ENCODE measurements at places on chromosomes 4 and X.
A peak's percentile ranks its signal among the peaks of the same experiment; 100 is the strongest.

DNA sequence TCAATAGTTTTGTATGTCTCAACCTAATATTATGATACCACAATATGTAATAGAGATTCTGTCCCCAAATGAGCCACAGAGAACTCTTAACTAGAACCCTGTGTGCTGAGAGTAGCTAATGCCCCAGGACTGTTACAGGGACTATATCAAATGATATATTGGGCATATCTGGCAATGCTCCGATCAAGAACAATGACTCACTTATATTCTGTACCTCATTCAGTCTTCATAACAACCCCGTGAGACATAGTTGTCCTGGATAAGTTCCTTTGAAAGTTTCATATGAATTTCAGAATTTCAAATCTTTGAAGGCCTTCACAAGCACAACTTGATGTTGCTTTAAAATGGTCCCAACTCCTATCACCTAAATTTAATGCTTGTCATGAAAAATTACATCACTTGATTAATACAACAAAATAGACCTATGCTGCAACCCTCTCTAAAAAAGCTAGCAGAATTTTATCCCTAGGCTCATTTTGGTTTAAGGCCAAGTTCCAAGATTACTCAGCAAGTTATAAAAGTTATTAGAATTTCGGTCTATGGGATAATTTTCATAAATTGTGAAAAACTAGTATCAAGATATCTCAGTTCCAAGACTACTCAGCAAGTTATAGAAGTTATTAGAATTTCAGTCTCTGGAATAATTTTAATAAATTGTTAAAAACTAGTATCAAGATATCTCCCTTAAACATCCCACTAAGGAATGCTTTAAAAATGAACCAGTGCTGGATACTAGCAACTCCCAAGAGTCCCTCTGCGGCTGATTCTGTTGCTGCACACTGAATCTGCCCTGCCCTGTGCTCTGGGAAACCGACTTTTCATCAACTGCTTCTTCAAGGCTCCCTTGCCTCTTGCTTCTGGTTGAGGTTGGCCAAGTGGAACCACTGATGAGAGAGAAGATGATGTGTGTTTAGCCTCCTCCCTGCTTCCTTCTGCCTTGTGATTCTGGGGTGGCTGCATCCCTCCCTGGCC is 6.0 kb upstream of the ANXA3 start:
- DNase-seq, result no peak

- no peak for DNase-seq
These were observed 104.9 kb downstream of the CLNK start for GRCh38 chr4:10579648-10580047.

- no peak for DNase-seq
These were observed 8.0 kb upstream of the NAT8L start for GRCh38 chr4:2051086-2051485.

- no peak for DNase-seq
These were observed 24.2 kb downstream of the PCDH7 start for GRCh38 chr4:30744386-30744785.

DNA sequence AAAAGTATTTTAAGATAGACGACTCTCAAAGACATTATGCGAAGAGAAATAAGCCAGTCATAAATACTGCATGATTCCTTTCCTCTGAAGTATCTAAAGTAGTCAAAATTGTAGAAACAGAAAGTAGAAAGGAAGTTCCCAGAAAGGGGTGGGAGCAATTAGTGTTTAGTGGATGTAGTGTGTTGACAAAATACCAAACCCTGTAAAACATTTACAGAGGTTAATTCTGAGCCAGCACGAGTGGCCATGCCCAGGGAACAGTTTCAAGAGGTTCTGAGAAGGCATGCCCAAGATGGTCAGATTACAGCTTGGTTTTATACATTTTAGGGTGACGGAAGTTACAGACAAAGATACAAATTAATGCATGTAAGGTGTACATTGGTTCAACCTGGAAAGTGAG is 34.4 kb upstream of the SLC25A4 start:
- no peak for DNase-seq

DNA sequence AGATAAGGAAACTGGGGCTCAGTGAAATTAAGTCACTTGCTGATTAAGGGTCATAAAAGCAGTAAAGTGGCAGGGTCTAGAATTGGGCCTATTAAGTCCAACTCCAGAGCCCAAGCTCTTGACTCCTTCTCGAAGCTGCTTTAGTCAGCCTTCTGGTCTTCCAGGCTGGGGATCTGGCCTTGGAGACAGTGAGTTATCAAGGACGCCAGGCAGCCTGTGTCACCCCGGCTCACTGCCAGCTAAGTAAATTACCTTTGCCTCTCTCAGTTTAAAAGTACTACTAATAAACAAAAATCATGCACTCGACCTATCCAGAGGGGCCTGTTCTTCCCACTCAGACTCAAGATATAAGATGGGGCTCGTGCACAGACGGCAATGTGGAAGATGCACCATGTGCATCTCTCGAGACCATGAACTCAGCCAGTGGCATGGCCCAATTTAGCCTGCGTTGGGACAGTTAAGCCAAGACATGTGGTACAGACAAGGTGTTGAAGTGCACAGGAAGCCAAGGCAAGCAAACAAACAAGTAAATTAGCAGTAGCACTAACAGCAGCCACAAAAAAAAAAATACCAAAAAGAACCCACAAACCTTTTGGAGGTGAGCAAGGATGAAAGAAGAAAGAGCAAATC is 62.0 kb upstream of the MAP3K15 start:
- DNase-seq, result no peak

GRCh38 chr4:140153718-140154571 is at the start of gene MAML3:
Gene MAML3 (minus strand): TSS chr4:140154184. CDS start chr4:140153327, 857 bp downstream.
- peak; percentile 90 for DNase-seq

Measured in activated CD4-positive, alpha-beta T cell treated with anti-CD3 and anti-CD28 coated beads for 36 hours (primary cell).